ENCODE measurements at places on chromosomes 11 and 22.
A peak's percentile ranks its signal among the peaks of the same experiment; 100 is the strongest.

DNA sequence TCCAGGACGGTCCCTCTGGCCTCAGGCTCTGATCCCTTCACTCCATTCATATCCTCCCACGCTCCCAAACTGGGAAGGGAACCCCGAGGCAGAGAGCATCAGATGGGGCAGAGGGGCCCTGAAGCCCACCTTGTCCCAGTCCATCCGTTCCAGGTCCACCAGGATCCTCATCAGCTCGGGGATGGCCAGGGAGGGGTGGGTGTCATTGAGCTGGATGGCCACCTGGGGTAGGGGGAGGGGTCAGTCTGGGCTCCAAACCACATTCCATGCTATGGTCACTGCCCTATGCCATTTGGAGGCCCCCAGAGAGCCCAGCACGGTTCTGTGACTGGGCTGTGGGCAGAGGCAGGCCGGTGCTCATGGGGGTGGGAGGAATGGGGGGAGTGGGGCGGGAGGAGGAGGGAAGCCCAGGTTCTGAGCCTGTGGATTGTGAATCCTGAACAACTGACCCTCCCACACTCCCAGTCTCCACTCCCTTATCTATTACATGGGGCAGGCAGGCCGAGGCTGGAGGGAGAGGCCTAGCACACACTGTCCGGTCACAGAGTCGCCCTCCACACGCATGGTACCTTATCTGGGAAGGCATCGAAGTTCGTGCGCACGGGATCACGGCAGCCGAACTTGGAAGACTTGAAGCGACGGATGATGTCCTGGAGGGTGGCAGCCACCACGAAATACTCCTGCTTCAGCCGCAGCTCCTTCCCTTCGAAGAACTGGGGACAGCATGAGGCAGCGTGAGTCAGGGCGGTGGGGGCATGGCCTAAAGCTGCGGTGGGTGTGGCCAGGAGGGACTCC is 5.5 kb downstream of the PYGM start:
- no peak for DNase-seq

DNA sequence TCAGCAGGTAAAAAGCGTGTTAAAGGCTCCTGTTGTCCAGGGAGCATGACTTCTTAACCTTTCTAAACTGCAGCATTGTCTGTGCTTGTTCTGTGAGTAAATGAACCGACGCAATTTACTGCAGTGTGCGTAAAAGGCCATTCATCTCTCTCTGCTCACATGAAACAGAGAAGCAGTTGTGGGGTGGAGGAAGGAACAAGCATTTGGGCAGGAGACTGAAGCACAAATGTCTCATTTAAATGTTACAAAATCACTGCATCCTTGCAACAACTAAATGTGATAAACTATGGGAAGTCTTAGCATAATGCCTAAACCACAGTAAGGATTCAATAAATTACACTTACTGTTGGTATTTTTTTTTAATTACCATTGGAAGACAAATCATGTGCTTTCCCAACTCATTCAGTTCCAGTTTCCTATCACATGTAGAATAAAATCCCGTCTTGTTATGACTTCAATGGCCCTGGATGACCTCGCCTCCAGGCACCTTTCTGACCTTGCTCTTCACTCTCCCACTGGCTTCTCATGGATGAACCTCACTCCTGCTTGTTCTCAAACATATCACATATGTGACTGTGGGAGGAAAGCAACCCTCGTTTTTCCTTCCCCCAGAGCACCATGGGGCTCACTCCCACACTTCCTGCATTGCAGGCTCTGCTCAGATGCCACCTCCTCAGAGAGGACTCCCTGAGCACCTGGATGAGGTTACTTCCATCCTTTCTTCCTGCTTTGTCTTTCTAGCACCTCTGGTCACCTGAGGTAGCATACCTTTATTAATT is 21.6 kb upstream of the RFPL2 start:
- DNase-seq, result no peak

DNA sequence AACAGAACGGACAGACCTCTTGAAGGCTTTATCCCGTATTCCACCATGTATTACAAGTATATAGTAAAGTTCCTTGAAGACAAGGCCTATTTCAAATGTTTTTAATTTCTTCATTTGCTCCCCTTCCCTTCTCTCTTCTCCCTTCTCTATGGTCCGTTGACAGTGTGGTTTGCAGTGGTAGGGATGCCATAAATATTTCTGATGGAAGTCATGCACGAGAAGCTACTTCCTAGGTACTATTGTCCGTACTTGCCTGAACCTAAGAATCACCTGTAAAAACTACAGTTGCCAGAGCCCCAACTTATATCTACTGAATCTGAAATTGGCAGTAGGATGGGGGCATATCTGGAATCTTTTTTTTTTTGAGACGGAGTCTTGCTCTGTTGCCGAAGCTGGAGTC is 2.8 kb downstream of the PISD start:
- no peak for DNase-seq

DNA sequence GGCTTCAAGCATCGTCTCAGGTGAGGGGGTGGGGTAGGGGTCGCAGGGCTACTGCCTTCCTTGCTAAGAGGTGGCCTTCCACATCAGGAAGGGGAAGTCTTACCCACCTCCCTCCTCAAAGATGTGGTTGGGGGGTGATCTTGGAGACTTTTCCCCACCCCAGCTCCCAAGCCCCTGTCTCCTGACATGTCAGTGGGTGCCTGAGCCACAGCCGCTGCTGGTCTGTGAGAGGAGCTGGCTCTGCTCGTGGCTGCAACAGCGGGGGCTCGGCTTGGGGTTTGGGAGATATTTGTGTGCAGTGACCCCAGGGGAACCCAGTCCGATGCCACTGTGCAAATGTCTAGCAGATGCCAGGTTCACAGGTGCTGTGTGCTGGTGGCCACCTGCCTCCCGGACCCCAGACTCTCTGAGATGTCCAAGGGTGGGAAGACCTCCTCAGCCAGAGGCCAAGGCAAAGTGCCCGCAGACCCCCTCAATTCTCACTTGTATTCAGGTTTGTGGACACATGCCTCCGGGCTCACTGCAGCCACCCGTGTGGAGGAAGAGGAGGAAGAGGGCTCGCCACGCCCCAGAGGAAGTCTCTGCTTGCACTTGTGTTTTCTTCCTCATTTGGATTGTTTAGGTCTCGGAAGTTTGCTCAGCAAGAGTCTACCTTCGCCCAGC is 1.9 kb downstream of the KCNQ1 start:
- DNase-seq, result no peak

DNA sequence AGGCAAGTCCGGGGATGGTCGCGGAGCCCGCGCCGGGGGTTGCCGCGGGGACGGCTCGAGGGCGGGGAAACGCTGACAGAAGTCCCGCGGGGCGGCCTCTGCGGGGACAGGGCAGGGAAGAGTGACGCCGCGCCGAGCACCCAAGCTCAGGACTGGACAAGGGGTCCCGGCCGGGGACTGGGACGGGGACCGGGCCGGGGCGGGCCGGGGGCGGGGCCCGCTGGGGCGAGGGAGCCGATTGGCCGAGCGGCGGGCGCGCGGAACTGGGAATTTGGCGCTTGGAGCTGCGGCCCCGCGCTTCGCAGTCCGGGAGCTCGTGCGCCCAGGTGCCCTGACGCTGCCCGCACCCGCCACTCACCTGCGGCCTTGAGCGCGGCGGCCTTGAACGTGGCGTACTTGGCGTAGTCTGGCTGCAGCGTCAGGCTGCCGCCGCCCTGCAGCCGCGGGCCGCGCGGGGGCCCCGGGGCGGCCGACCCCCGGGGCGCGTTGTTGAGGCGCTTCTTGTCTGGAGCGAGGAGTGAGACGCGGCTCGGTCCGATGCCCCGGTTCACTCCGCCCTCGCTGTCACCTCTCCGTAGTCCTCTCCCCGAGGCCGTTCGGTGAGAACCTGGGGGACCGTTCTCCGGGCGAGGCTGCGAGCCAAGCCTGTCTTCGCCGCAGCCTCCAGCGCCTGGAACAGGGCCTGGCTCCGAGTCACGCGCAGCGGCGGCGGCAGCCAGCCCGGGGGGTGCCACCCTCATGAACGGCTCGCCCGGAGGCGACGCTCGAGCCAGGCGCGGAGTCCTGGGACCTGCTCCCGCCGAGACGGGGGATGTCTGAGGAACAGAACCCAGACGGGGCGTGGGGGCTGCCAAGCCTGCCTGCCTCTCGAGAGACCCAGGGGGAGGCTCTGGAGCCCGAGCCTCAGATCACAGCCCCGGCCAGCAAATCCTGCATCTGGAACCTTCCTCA is 4.5 kb downstream of the SHISA8 start:
- peak; percentile 88 for DNase-seq

DNA sequence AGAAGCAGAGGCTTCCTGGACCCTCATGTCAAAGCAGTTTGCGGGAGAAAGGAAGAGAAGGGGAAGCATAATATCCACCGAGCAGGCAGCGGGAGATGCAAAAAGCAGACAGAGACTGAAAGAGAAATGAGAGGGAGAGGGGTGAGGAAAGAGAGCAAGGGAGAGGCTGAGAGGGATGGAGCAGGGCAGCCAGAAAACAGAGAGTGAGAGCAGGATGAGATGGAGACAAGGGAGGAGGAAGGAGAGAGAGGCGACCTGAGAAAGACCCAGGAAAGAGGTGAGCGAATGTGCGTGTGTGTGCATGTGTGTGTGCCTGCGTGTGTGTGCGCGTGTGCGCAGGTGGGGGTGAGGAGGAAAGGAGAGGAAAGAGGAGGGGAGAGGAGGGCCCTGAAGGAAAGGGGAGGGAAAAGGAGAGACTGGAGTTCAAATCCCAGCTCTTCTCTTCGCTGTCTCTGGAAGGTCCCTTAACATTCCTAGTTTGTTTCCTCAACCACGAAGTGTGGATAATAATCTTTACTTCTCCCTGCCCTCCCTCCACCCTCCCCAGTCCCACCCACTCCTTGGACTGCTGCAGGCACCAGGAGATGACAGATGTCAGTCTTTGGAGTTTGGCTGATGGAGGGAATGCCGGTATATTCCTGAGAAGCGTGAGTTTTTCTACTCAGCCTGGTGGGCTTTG is 67.9 kb downstream of the ISX start:
- no peak for DNase-seq

DNA sequence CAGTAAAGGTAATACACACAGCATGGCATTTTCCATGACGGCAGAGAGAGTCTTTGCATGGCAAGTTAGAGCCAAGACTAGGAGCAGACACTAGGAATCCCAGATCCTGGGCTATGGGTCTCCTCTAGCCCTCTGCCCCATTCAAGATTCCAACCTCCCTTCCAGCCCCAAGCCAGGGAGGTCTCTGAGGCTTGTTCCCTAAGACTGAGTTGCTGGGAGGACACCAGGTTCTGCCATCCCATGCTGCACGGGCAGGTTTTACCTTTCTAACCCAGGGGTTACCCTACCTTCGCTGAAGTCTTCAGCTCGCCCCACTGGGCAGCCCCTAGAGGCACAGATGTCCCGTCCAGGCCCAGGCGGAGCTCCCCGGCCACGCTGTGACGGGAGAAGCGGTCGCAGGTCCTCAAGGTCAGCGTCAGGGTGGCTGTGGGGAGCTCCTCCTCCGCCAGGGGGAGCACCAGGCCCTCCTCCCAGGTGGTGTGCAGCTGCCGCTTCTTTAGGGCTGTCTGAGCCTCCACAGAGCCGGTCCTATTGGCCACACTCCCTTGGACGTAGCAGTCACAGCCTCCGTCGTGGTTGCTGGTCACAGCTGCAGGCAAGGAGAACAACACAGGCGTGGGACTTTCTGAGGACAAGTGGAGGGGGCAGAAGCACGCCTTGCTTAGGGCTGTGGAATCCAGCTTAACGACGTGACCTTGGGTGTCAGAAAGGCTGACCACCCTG is 33.8 kb downstream of the SYT13 start:
- DNase-seq, result peak; percentile 96

GRCh38 chr22:28146401-28147314 is 227.6 kb upstream of the PITPNB start:
- DNase-seq, result no peak

- no peak for DNase-seq
Measured at GRCh38 chr22:42601879-42602465, 12.7 kb downstream of the POLDIP3 start.

- DNase-seq, result no peak
Measured at GRCh38 chr11:33703788-33704187, 3.2 kb upstream of the C11orf91 start.

DNA sequence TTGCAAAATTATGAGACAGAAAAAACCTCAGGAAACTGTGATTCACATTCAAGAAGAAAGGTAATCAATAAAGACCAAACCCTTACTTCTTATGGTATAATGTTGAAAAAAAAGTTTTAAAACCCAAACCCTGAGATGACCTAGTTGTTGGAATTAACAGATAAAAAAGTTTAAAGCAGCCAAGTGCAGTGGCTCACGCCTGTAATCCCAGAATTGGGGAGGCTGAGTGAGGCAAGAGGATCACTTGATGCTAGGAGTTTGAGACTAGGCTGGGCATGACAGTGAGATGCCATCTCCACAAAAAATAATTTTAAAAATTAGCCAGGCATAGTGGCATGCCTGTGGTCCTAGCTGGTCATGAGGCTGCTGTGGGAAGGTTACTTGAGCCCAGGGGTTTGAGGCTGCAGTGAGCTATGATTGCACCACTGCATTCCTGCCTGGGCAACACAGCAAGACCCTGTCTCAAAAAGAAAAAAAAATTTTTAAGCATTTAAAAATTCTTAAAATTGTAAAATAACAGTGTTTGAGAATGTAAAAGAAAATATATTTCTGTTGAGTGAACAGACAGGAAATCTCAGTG is 85.1 kb downstream of the EFCAB6 start:
- DNase-seq, result no peak

DNA sequence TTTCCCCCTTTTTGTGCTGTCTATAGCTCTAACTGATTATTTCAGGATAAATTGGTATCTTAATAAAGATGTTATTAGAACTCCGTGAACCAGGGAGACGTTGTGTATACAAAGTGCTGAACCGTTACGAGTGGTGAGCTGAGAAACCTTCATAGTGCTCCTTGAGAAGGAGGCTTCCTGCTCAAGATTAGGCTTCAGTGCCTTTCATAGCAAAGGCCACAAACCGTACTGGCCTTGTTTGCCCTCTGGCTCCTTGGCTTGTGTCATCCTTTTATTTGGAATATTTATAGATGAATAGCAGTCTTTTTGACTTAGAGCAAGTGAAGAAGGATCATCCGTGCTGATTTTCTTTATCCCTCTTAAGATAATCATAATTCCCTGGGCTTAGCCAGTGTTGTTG is 16.3 kb downstream of the EIF3L start:
- no peak for DNase-seq

GRCh38 chr11:83793310-83793709 is 507.1 kb upstream of the CCDC90B start:
- no peak for DNase-seq

GRCh38 chr22:21632237-21632895 is at the start of gene CCDC116:
TSS of gene CCDC116 (plus strand) at chr22:21632760. CDS start at chr22:21633182, 422 bp downstream.
- DNase-seq, result peak; percentile 86

GRCh38 chr22:42287174-42287890 is 16.9 kb upstream of the TCF20 start:
- no peak for DNase-seq

Data from endodermal cell (in vitro differentiated cells).